ENCODE measurements at places on chromosomes 6 and 20.

DNA sequence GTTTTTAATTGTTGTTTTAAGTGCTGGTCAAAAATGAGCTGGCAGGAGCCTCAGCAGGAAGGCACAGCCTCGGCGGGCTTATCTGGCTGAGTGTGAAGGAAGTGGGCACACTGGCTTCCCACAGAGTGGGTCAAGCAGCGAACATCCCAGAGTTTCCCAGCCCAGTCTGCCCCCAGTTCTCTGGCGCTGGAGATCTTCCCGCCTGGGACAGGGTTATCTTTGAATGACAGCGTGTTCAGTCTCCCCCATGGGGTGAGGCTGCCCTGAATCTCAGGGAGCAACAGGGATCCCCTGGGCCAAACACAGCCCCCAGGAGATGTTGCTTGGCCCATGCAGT lies 122.2 kb upstream of the PTPN1 start:
- DNase-seq, result no peak

DNA sequence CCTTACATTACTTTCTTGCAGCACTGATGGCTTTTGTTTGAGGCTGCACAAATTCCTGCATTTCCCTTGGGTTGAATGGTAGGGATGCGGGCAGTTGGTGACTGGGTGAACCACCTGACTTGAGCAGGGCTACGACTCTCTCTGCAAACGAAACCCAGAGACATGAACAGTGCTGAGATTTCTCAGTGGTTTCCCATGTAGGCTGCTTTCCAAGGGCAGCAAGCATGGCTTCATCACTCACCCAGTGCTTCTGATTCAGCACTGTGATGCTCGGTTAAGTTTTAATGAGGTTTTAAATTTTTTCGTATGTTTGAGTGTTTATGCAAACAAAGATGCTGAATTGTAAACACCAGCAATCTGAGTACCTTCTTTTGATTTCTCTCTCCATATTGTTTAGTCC lies 127.2 kb downstream of the MTHFD1L start:
- no peak for DNase-seq

- DNase-seq, result no peak
Observed at GRCh38 chr20:8573686-8574085, 441.6 kb downstream of the PLCB1 start.

- DNase-seq, result no peak
Observed at GRCh38 chr20:24388828-24389380, 80.5 kb upstream of the SYNDIG1 start.

GRCh38 chr6:132499757-132500156 lies 13.2 kb downstream of the STX7 start:
- DNase-seq, result no peak
